Pons (tissue), 1 donor: ENCODE measurements at places on chromosomes 6 and 20.

- DNase-seq, result no peak
Measured at GRCh38 chr6:34897716-34898115, 8.7 kb downstream of the ANKS1A start.

DNA sequence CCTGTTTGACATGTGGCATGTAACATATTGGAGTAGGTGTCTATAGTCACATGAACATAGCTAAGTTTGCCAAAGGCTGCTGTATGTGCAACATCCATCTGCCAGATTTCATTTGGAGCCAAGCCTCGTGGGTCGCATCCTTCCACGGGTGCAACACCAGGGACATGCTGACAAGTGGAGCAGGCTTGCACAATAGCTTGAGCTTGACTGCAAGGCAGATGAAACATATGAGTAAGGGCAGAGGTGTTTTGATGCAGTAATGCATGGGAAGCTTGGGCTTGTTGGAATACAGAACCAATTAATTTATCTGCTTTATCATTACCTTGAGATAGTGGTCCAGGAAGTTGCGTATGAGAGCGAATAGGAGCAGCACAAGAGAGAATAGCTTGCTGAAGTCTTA, 74.1 kb upstream of the BTN3A2 start:
- no peak for DNase-seq

DNA sequence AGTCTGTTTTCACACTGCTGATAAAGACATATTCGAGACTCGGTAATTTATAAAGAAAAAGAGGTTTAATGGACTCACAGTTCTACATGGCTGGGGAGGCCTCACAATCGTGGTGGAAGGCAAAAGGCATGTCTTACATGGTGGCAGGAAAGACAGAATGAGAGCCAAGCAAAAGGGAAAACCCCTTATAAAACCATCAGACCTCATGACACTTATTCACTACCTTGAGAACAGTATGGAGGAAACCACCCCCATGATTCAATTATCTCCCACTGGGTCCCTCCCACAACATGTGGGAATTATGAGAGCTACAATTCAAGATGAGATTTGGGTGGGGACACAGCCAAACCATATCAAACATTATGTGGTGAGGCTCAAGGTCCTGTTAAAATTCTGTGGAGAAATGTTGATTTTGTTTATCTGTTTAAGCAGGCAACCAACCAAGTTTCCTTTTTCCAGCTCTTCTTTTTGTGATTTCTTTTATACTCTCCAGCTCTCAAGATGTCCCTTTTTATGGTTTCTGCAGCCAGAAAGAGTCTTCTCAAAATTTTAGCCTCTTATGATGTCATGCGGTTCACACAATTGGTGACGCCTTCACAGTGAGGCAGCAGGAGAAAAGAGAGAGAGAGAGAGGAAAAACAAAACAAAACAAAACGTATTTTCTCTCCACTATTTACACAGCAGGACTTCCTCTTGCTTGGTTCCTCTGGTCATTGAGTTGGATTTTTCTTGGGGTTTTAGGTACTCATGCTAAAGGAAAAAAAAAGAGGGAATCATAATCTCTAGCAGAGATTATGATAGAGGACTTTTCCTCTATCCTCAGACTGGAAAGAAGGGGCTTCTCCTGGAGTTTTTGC, 18.0 kb downstream of the AIG1 start:
- no peak for DNase-seq

- DNase-seq, result no peak
Measured at GRCh38 chr20:59802018-59802417, 131.4 kb downstream of the SYCP2 start.

GRCh38 chr20:41334443-41335421, 5.9 kb upstream of the LPIN3 start:
- DNase-seq, result no peak

GRCh38 chr20:1842281-1842680, 52.9 kb upstream of the SIRPA start:
- DNase-seq, result no peak

- DNase-seq, result peak; percentile 73
Measured at GRCh38 chr20:52083627-52084232, 107.8 kb downstream of the ZFP64 start.

- peak; percentile 3 for DNase-seq
Measured at GRCh38 chr20:1005452-1006027, 3.4 kb upstream of the RSPO4 start.

DNA sequence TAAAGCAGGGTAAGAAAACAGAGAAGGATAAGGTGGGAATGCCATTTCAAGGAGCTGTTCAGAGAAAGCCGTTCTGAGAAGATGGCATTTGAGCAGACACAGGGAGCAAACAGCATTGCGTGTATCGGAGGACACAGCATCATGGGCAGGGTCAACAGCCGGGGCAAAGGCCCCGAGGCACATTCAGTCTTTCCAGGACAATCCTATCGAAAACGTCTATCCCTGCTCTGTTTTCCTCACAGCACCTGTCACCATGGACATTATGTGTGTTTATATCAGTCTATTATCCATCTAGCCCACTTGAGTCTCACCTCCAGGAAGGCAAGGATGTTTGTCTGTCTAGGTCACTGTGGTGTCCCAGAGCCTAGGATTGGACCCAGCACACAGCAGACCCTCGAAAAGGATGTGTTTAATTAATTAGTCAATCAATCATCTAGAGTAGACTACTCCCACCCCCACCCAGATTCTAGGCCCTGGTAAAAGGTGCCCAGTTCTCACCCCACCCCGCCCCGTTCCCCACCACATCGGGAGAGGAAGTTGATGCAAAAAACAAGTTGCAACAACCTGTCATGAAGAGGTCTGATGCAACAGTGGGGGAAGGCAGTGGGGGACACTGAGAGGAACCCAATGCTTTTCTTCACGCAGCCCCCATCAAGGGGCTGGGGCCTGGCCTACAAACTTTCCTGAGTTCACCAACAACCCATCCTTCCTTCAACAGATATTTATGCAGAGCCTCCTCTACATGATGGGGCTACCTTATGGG, 66.6 kb downstream of the PREX1 start:
- no peak for DNase-seq

- no peak for DNase-seq
Measured at GRCh38 chr20:11753155-11753554, 164.5 kb upstream of the BTBD3 start.

- no peak for DNase-seq
Measured at GRCh38 chr6:166716910-166717617, 90.0 kb upstream of the RPS6KA2 start.

GRCh38 chr6:71965404-71965803, 79.1 kb downstream of the RIMS1 start:
- no peak for DNase-seq

- no peak for DNase-seq
Measured at GRCh38 chr6:127111526-127111925, 6.9 kb upstream of the RSPO3 start.

DNA sequence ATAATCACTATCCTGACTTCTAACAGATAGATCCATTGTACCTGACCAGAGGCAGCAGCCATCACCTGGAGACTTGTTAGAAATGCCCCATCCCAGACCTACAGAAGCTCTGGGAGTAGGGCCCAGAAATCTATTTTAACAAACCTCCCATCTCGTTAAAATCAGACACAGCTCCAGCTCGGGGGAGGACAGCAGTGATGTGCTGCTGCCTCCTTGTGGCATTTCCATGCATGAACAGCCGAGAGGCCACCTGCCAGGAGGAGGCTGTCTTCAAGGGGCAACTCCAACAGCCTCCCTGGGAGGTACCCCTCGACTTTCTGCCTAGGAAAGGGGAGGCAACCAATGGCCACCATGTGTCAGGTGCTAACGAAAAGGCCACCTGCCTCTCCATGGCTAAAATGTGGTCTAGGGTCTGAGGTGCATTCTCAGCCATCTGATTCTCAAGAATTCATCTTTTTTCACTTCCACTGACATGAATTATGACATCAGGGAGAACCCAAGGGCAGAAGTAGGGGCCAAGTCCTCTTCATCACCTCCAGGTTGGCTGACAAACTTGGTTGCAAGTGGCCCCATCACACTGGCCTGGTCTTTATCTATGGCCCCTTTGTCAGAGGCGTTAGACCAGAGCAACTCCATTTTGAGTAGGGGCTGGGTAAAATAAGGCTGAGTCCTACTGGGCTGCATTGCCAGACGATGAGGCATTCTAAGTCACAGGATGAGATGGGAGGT, 12.2 kb upstream of the KCNK15 start:
- DNase-seq, result peak; percentile 74
